ENCODE measurements at places on chromosomes 11 and 22.

- DNase-seq, result no peak
Observed at GRCh38 chr11:8067929-8068575, 13.0 kb upstream of the TUB start.

DNA sequence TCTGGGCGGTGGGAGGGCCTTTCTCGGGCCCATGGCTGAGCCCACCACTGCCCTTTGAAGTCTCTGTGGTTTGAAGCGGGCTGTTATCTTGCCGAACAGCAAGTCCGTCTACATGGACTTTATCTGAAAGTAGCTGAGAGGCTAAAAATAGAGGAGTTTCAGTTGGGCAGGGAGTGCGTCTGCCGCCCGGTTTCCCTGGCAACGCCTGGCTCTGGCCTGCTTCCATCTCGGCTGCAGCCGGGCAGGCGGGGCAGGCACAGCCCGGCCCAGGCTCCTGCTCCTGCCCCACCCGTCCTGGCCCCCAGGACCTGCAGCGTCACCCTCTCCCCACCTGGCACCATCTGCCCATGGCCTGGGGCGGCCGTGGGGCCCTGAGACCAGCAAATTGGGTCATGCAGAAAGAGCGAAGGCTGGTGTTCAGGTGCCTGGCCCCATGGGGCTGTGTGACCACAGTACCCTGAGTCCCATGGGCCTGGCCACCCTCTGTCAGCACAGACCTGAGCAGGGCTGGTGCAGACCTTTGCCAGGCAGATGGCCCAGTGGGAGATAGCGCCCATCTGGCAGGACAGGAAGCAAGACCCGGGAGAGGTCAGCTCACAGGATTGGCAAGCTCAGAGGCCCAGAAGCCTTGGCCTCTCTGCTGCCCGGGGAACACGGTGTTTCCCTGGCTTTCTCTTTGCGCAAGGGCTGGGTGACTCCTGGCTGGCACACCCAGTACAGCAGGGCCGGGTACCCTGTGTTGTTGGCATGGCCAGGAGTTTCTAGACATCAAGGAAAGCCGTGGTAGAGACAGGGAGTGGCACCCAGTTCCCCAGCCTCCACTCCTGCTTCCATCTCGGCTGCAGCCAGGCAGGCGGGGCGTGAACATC, 79.1 kb upstream of the KCNQ1OT1 start:
- DNase-seq, result no peak

DNA sequence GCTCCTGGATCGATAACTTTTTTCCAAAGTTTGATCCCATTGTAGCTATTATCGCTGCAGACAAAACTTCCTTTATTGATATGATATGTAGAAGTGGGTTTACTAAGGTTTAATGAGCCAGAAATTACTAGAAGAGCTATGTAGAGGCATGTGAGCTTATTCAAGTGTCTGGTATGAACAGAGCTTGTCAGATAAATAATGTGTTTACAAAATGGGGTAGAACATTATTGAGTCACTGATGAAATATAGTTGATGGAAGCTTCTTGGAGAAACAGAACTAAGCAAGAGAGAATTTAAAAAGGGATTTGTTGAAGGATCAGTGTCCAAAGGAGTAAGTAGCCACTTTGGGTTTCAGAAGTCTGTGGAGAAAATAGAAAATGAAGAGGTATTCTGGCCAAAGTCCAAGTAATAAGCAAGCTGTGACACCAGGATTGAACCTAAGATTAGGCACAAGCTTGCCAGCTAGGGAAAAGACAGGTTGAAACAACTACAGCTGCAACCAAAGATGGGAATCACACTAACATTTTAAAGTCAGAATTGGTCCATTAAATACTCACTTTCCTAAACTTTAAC, 104.3 kb downstream of the MAML2 start:
- DNase-seq, result no peak

- no peak for DNase-seq
Observed at GRCh38 chr22:30240541-30241417, 5.8 kb downstream of the LIF start.

DNA sequence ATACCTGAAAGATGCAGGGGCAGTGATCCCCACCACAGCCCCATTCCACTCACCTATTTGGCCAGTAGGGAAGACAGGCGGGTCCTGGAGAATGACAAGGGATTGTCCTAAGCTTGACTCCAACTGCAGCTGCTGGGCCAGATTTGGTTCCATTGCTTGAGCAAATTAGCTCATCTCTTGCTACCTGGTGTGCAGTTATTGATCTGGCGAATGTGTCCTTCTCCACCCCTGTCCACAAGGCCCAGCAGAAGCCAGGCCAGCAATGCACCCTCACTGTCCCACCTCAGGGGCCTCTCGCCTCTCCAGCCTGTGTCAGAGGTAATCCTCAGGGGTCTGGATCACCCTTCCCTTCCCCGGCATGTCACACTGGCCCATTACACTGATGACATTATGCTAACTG, 23.3 kb downstream of the TSPAN32 start:
- DNase-seq, result no peak

- DNase-seq, result no peak
Observed at GRCh38 chr22:41028841-41029240, 63.6 kb upstream of the EP300 start.

All from stimulated activated CD4-positive, alpha-beta T cell treated with anti-CD3 and anti-CD28 coated beads, TNF-alpha, amount 100 ng/mL, for 24 hours (primary cell).